ENCODE measurements at places on chromosomes 12 and 14.
A peak's percentile ranks its signal among the peaks of the same experiment; 100 is the strongest.

- DNase-seq = peak; percentile 51
Measured at GRCh38 chr12:31959701-31960391, 631 bp downstream of the RESF1 start.

DNA sequence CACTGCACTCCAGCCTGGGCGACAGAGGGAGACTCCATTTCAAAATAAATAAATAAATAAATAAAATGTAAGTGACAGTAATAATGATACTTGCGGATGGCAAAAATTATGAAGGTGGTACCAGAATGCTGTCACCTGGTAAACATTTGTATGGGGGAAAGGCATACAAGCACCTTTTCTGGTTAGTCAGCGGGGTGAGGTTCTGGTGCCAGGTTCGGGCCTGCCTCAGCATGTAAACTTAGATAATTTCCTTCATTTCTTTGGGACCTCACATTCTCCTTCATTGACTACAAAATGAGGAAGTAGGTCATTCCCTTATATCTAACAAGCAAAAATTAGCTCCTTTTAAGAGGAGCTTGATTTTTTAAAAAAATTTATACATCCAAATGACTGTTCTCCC lies 10.8 kb downstream of the VTI1B start:
- DNase-seq = no peak

DNA sequence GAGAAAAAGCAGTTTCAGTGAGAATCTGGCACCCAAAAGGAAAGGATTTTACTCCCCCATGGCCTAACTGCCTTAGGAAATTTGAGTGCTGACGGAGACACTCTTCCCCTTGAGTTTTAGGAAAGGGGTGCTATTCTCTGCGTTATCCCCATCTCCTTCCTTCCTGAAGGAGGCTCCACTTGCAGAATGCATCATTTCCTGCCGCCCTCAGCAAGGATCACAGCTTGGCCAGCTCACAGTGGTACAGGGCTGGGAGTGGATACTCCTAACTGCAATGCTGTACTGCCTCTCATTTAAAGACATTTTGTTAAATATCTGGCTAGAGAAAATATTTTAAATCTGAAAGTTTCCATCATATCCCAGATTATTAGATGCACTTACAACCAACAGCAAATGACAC lies 33.0 kb downstream of the RDH12 start:
- no peak for DNase-seq

GRCh38 chr14:104881369-104881979 lies 16.4 kb downstream of the CEP170B start:
- no peak for DNase-seq

- DNase-seq = no peak
Measured at GRCh38 chr14:47961634-47962033, 286.2 kb upstream of the MDGA2 start.

GRCh38 chr14:77421201-77421600 lies 2.1 kb downstream of the NOXRED1 start:
- DNase-seq = no peak

DNA sequence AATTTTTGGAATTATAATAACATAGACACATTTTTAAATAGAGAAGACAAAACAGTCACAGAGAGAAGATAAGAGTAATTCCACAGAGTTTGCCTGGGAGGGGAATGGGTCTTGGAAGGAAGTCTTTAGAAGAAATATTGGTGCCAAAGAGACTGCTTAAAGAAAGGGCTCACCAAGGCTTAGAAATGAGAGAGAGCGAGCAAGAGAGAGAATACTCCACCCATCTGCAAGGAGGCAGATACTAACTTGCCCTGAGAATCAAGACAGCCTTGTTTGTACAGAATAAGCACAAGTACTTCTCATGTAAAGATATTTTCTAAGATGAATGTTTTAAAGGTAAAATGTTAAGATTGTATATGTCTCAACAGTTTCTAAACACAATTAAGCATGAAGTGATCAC lies 165.5 kb downstream of the SLC38A4 start:
- DNase-seq = no peak

DNA sequence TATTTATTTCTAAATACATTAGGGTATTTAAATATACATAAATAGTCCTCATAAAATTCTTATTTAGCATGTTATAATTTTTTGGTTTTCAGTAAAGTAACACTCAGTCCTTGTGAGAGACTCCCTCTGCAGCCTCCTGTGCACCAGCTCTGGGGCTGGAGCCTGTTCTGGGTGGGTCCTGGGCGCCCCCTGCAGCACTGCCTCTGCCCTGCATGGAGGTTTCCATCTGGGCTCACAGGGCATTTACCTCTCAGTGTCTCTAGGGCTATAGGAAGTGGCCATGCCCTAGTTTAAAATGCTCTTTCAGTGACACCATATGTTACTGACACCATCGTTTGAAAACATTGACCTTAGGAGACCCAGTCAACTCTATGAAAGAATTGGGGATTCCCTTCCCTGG lies 1155.2 kb downstream of the TMEM121 start:
- DNase-seq = no peak

GRCh38 chr14:21087294-21088091 lies 11.0 kb downstream of the ZNF219 start:
- DNase-seq = peak; percentile 33

GRCh38 chr14:76615331-76615730 lies 145.9 kb upstream of the VASH1 start:
- DNase-seq = no peak

DNA sequence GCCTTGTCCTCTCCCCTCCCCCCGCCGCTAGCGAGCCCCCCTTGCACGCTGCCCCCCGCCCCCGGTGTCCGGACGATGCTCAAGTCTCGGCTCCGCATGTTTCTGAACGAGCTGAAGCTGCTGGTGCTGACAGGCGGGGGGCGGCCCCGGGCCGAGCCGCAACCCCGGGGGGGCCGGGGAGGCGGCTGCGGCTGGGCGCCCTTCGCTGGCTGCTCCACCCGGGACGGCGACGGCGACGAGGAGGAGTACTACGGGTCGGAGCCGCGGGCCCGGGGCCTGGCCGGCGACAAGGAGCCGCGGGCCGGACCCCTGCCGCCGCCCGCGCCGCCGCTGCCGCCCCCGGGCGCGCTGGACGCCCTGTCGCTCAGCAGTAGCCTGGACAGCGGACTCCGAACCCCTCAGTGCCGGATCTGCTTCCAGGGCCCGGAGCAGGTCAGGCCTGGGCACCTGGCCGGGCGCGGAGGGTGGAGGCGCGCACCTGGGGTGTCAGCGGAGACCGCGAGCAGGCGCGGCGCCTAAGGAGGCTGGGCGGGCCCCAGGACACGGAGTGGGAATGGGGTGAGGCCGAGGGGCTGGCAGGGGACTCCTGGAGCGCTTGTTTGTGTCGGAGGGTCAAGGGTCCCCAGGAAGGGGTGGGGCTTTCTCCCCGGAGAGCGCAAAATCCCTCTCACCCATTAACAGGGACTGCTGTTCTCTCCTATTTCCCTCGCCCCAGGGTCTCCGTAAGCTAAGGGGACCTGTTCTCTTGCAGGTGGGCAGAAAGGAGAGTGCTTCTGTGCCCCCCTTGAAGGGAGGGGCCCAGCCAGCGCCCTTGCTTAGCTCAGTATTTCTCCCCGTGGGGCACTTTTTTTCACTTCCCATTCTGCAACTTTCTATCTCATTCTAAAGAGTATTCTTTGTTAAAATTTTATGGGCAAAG lies 810 bp downstream of the MARCHF9 start:
- no peak for DNase-seq

- peak; percentile 16 for DNase-seq
Measured at GRCh38 chr12:27652174-27652763, 44.0 kb upstream of the REP15 start.

- DNase-seq = no peak
Measured at GRCh38 chr14:31578266-31578665, 17.1 kb downstream of the NUBPL start.

DNA sequence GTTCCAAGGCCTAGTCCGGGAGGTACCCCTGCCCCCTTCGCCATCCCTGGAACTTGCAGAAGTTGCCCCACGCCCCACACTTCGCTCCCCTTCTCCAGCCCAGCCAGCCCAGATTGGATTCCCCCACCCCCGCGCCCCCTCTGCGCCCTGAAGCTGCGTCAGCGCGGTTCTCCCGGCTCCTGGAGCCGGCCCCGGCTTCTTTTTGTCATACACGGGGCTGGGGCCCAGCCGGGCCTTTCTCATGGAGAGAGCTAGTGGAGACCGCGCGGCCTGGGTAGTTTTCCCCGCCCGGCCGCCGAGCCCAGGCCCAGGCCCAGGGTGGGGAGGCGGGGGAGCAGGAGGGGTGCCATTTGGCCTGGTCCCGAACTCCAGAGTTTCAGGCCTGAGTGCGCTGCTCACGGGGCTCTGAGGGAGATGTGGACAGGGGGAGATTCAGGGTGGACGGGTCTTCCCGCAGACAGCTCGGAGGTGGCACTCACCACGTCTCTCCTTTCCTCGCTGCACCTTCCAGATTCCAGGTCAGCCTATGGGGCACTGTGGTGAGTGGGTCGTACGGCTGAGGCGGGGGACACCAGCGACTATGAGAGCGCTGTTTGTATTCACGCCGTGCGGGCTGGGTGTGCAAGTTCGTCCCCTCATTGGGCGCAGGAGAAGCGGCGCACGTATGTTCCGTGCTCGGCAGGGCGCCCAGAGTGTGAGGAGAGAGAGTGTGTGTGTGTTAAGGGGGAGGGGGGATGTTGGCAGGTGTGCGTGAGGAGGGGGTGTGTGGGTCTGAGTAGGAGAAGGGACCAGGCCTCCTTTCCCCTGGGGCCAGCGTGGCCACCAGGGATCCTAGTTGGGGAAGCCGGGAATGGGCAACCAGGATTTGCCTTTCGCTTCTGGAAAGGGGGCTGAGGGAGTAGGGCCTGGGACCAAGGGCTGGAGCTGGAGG lies 785 bp upstream of the LHX5 start:
- no peak for DNase-seq

GRCh38 chr14:88351966-88352691 lies 29.1 kb upstream of the KCNK10 start:
- no peak for DNase-seq

DNA sequence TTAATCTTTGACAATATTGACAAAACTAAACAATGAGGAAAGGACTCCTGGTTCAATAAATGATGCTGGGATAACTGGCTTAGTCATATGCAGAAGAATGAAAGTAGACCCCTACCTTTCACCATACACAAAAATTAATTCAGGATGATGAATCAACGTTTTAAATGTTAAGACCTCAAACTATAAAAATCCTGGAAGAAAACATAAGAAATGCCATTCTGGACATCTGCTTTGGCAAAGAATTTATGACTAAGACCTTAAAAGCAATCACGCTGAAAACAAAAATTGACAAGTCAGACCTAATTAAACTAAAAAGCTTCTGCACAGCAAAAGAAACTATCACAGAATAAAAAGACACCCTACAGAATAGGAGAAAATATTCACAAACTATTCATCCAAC lies 97.4 kb downstream of the LMNTD1 start:
- DNase-seq = no peak

Measured in activated T-cell treated with anti-CD3 and anti-CD28 coated beads for 24 hours (primary cell).